ENCODE measurements at places on chromosomes 12 and 14.
A peak's percentile ranks its signal among the peaks of the same experiment; 100 is the strongest.

DNA sequence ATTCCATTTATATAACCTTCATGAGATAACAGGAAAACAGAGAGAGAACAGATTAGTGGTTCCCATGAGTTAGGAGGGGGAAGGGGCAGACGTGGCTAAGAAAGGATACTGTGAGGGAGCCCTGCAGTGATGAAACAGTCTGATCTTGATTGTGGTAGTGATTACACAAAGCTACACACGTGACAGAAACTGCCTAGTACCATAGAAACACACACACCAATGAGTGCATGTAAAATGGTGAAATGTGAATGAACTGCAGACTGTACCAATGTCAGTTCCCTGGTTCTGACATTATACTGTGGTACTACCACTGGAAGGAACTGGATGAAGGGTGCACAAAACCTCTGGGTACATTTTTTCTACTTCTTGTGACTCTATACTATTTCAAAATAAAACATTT, 36.9 kb downstream of the NRDE2 start:
- DNase-seq = no peak
- H3K4me1 ChIP-seq = no peaks in the 10 kb centered on the region
- no peaks in the 10 kb centered on the region for H3K27me3 ChIP-seq

DNA sequence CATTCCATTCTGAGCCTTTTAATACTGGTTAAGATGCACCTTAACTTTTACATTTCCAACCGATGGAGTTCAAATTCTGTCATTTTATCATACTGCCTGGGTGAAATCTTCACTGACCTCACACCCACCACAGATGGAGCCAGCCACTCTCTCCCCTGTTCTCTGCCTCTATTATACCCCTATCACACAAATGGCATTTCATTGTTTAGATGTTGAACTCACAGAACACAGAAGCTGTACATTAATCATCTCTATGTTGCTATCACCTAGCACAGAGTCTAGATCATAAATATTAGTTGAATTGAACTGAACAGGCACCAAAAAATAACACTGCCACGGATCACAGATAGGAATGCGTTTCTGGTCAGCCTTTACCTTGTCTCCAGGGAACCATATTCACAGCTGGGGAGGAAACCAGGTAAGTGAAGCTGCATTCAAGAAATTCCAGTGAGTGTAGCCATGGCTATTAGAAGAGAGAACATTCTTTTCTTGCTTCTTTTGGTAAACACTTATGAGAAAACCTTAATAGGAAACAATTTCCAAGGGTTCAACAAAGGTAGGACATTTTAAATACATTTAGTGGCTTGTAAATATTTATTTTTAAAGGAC, 194.9 kb upstream of the RMST start:
- H3K4me1 ChIP-seq = no peaks in the 10 kb centered on the region
- H3K4me3 ChIP-seq = no peak overlapping the region

- peaks cover 5% of the 10 kb centered on the region for H3K4me1 ChIP-seq
- H3K36me3 ChIP-seq = no peaks in the 10 kb centered on the region
- H3K27me3 ChIP-seq = peaks cover under 1% of the 10 kb centered on the region
- no peak overlapping the region for H3K27ac ChIP-seq
Measured at GRCh38 chr14:104149617-104150135, 11.3 kb downstream of the KIF26A start.

GRCh38 chr14:93857081-93857480, 68.8 kb upstream of the PRIMA1 start:
- H3K4me1 ChIP-seq = no peaks in the 10 kb centered on the region
- no peak for DNase-seq
- no peaks in the 10 kb centered on the region for H3K36me3 ChIP-seq

- no peak for DNase-seq
- H3K36me3 ChIP-seq = no peaks in the 10 kb centered on the region
- H3K27ac ChIP-seq = no peak overlapping the region
- H3K4me1 ChIP-seq = no peaks in the 10 kb centered on the region
- no peak overlapping the region for H3K4me3 ChIP-seq
- H3K27me3 ChIP-seq = peaks cover 7% of the 10 kb centered on the region
Measured at GRCh38 chr12:77033658-77034536, 31.5 kb downstream of the E2F7 start.

DNA sequence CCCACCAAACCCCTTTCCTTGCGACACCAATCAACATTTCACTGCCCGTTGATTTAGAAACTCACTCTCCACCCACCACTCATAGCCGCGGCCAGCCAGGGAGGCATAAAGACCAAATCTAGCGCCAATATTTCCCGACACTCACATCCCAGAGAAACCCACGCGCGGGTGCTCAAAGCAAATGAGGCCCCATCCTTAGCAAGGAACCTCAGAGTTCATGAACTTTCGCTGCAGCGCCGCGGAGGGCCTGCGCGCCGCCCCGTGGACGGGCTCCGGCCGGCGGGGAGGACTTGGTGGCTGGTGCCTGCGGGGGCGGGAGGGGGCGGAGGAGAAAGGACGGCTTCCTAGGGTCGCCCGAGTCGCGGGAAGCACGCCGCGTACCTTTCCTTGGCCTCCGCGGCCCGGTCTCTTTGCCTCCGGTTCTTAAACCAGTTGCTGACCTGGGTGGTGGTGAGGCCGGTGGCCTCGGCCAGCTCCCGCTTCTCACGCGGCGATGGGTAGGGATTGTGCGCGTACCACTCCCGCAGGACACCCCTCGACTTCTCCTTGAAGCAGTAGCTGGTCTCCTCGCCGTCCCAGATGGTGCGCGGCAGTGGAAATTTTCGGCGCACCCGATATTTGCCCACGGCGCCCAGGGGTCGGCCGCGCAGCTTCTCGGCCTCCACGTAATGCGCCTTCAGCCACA, 886 bp downstream of the SIX1 start:
- H3K36me3 ChIP-seq = no peaks in the 10 kb centered on the region
- H3K27ac ChIP-seq = no peak overlapping the region
- peaks cover 74% of the 10 kb centered on the region for H3K27me3 ChIP-seq
- H3K4me3 ChIP-seq = peak overlapping the region; percentile 78
- H3K4me1 ChIP-seq = peaks cover 56% of the 10 kb centered on the region

- no peak overlapping the region for H3K4me3 ChIP-seq
- H3K27me3 ChIP-seq = no peaks in the 10 kb centered on the region
- H3K36me3 ChIP-seq = no peaks in the 10 kb centered on the region
Measured at GRCh38 chr14:55746558-55746957, 166.6 kb downstream of the KTN1 start.

GRCh38 chr12:63948211-63948610, 103.7 kb downstream of the SRGAP1 start:
- DNase-seq = no peak
- H3K27me3 ChIP-seq = peaks cover 1% of the 10 kb centered on the region
- H3K4me1 ChIP-seq = peaks cover 2% of the 10 kb centered on the region
- H3K27ac ChIP-seq = no peak overlapping the region
- no peak overlapping the region for H3K4me3 ChIP-seq

GRCh38 chr14:56144176-56144575, 26.0 kb downstream of the PELI2 start:
- H3K36me3 ChIP-seq = no peaks in the 10 kb centered on the region
- no peaks in the 10 kb centered on the region for H3K27me3 ChIP-seq
- no peak overlapping the region for H3K27ac ChIP-seq

GRCh38 chr14:73755434-73756014, 41.3 kb upstream of the PNMA1 start:
- no peak for DNase-seq
- peak overlapping the region; percentile 81 for H3K4me3 ChIP-seq
- H3K27ac ChIP-seq = peak overlapping the region; percentile 99
- no peaks in the 10 kb centered on the region for H3K36me3 ChIP-seq
- no peaks in the 10 kb centered on the region for H3K27me3 ChIP-seq
- peaks cover 60% of the 10 kb centered on the region for H3K4me1 ChIP-seq

- peaks cover 7% of the 10 kb centered on the region for H3K36me3 ChIP-seq
- peak overlapping the region; percentile 36 for H3K27ac ChIP-seq
- H3K4me1 ChIP-seq = peaks cover 37% of the 10 kb centered on the region
- H3K27me3 ChIP-seq = no peaks in the 10 kb centered on the region
Measured at GRCh38 chr12:53067993-53068770, 11.0 kb downstream of the SPRYD3 start.

- no peaks in the 10 kb centered on the region for H3K27me3 ChIP-seq
- no peak overlapping the region for H3K27ac ChIP-seq
- H3K4me3 ChIP-seq = no peak overlapping the region
- no peaks in the 10 kb centered on the region for H3K36me3 ChIP-seq
- no peak for DNase-seq
Measured at GRCh38 chr12:89768586-89769482, 60.2 kb upstream of the ATP2B1 start.

GRCh38 chr12:125473501-125473900, 408.3 kb downstream of the AACS start:
- H3K4me1 ChIP-seq = no peaks in the 10 kb centered on the region
- H3K36me3 ChIP-seq = no peaks in the 10 kb centered on the region
- no peak overlapping the region for H3K27ac ChIP-seq
- no peak for DNase-seq
- H3K4me3 ChIP-seq = no peak overlapping the region

DNA sequence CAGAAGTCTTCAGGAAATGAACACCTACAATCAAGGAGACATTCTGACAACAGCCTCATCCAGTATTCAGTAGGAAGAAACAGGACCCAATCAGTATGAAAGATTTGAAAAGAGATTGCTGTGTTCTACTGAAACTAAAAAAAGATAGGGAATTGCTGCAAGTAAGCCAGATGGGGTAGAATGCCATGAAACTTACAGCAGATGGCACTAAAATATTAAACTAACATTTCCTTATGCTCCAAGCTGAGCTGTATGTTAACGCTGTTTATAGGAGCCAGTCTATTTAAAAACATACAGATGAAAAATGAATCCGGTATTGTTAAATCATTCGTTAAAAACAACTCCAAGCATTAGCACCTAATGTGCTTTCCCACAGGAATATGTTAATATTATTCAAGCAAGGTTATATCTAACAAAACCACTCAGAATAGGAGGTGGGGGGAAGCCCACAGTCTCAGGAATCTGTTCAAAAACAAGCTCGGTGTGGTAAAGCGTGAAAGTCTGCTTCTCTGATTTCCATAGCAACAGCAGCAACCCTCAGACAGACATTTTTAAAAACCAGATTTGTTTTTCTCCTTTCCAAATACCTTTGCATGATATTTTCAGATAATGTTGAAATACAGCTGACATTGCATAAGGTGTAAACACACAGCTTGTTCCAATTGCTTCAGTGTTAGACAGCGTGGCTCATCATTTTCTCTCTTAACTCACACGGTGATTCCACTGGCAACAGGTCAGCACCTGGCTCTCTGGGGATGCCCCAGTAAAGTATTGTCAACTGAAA, 131.4 kb upstream of the CCDC175 start:
- no peak for DNase-seq
- H3K4me3 ChIP-seq = no peak overlapping the region
- no peaks in the 10 kb centered on the region for H3K36me3 ChIP-seq
- H3K27me3 ChIP-seq = peaks cover 7% of the 10 kb centered on the region
- no peak overlapping the region for H3K27ac ChIP-seq

DNA sequence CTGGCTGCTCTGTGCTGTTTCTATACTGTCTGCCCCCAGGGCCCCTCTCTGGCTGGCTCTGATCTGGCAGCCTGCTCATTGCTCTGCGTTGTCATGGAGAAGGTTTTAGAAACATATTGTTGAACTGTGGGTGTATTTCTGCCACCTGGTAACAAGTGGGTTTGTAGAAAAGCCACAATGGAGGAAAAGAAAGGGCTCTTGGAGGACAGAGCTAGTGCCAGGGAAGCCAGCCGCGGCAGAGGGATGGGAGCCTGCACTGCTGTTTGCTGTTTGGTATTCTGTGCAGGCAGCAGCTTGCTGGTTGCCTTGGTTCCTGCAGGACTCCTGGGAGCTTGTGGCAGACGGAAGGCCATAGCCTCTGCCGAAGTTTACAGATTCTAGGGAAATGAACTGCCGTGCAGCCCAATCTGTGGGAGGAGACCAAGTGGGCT, 15.1 kb downstream of the CCDC177 start:
- no peak overlapping the region for H3K4me3 ChIP-seq
- no peaks in the 10 kb centered on the region for H3K36me3 ChIP-seq
- H3K27me3 ChIP-seq = peaks cover 12% of the 10 kb centered on the region
- DNase-seq = no peak
- H3K27ac ChIP-seq = peak overlapping the region; percentile 34

- no peak for DNase-seq
- no peak overlapping the region for H3K27ac ChIP-seq
- H3K27me3 ChIP-seq = no peaks in the 10 kb centered on the region
- H3K4me1 ChIP-seq = no peaks in the 10 kb centered on the region
- no peaks in the 10 kb centered on the region for H3K36me3 ChIP-seq
Measured at GRCh38 chr14:38578278-38578681, 322.4 kb upstream of the CLEC14A start.

DNA sequence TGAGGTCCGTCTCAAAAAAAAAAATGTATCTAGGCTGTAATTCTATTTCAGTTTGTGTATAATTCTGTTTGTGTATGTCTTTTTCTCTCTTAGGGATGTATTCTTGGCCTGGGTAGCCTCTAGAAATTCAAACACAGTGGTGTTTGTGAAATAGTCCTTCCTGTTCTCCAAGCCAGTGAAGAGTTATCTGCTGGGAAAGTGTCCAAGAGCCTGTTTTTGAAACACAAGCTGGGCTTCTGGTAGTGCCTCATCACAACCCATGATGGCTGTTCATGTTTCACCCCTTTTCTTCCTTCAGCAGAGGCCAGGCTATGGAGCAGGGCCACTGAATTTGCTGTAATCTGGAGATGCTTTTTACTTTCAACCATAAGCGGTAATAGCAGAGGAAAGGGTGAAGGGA, 14.7 kb downstream of the METTL3 start:
- H3K36me3 ChIP-seq = no peaks in the 10 kb centered on the region
- H3K4me1 ChIP-seq = peaks cover 16% of the 10 kb centered on the region
- no peak overlapping the region for H3K4me3 ChIP-seq
- no peak overlapping the region for H3K27ac ChIP-seq

DNA sequence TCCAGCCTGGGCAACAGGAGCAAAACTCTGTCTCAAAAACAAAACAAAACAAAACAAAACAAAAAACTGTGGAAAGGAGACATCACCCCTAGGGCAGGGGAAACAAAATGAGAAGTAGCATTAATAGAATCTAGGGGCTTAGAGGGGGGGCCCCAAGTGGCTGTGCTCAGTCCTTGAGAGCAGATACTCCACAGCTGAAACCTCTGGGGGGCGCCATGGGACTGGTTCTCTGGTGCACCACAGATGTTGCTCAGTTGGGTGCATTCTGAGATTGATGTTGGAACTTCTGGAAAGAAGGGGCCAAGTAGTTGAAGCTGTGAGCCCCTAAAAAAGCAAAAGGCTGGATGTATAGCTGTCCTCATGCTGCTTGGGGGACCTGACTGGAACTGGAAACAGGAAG, 11.8 kb upstream of the SYNE2 start:
- peaks cover under 1% of the 10 kb centered on the region for H3K4me1 ChIP-seq
- no peaks in the 10 kb centered on the region for H3K27me3 ChIP-seq
- DNase-seq = peak; percentile 79
- no peaks in the 10 kb centered on the region for H3K36me3 ChIP-seq

- H3K27me3 ChIP-seq = no peaks in the 10 kb centered on the region
- H3K36me3 ChIP-seq = no peaks in the 10 kb centered on the region
- H3K27ac ChIP-seq = peak overlapping the region; percentile 7
- DNase-seq = no peak
- H3K4me1 ChIP-seq = peaks cover 9% of the 10 kb centered on the region
Measured at GRCh38 chr14:64412237-64412636, 24.1 kb downstream of the MTHFD1 start.

- no peaks in the 10 kb centered on the region for H3K27me3 ChIP-seq
- H3K4me3 ChIP-seq = no peak overlapping the region
- H3K4me1 ChIP-seq = peaks cover 4% of the 10 kb centered on the region
Measured at GRCh38 chr14:60915781-60916180, 65.1 kb downstream of the TRMT5 start.

GRCh38 chr12:87270919-87271318, 758.3 kb downstream of the C12orf50 start:
- H3K36me3 ChIP-seq = no peaks in the 10 kb centered on the region
- no peak for DNase-seq
- H3K4me3 ChIP-seq = no peak overlapping the region
- H3K27me3 ChIP-seq = no peaks in the 10 kb centered on the region
- no peak overlapping the region for H3K27ac ChIP-seq
- no peaks in the 10 kb centered on the region for H3K4me1 ChIP-seq

GRCh38 chr14:94119071-94119470, 8.5 kb downstream of the IFI27 start:
- H3K36me3 ChIP-seq = peaks cover 20% of the 10 kb centered on the region
- no peak overlapping the region for H3K27ac ChIP-seq
- H3K27me3 ChIP-seq = peaks cover 16% of the 10 kb centered on the region
- DNase-seq = no peak
- no peak overlapping the region for H3K4me3 ChIP-seq
- no peaks in the 10 kb centered on the region for H3K4me1 ChIP-seq

Data from naive thymus-derived CD8-positive, alpha-beta T cell (primary cell).